ENCODE measurements at places on chromosomes 3 and 15.

DNA sequence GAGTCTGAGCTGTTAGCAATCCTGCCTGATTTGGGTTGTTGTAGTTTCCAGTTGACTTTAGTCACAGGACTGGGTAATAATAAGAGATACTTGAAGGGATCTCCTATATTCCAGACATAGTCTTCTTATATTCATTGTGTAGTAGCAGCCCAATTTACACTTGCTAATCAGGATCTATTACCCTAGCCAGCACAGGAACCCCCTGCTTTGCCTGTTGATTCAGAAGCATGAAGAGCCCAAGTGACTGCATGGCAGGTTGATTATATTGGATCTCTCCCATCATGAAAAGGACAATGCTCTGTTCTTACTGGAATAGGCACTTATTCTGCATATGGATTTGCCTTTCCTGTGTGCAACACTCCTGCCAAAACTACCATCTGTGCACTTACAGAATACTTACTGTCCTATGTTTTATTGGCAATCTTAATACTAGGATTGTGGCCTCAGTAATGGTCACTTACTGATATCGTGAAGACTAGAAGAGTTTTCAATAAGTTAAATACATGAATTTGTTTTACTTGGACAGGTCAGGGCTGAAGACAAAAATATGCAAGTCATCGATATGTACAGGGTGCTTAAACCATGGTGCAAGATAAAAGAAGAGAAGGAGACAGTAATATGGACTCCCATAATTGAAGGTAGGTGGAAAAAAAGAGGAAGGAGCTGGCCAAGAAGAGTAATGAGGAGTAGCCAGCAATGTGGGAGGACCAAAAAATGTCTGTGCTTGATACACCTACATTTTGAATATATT, 304.1 kb downstream of the MCTP2 start:
- DNase-seq: no peak

DNA sequence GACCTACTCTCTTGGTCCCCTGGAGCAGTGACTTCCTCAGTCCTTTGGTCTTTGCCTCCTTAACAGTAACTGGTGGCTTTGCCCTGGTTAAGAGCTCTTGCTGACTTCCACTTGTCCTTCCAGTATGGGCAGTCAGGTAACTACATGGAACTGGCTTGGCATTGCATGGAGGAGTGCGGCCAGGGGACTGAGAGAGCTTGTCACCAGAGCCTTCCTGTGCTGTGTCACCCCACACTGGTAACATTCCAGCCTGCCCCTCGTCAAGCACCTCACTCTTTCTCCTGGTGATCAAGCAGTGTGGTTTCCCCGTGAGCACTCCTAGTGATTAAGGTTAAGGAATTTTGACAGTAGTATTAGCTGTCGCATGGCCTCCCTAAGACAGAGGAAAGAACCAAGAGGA, 19.3 kb upstream of the SNX22 start:
- no peak for DNase-seq

- no peak for DNase-seq
Measured at GRCh38 chr15:72570059-72570458, 84.4 kb upstream of the GOLGA6B start.

- DNase-seq: no peak
Measured at GRCh38 chr3:45659661-45660566, 29.3 kb upstream of the SACM1L start.

DNA sequence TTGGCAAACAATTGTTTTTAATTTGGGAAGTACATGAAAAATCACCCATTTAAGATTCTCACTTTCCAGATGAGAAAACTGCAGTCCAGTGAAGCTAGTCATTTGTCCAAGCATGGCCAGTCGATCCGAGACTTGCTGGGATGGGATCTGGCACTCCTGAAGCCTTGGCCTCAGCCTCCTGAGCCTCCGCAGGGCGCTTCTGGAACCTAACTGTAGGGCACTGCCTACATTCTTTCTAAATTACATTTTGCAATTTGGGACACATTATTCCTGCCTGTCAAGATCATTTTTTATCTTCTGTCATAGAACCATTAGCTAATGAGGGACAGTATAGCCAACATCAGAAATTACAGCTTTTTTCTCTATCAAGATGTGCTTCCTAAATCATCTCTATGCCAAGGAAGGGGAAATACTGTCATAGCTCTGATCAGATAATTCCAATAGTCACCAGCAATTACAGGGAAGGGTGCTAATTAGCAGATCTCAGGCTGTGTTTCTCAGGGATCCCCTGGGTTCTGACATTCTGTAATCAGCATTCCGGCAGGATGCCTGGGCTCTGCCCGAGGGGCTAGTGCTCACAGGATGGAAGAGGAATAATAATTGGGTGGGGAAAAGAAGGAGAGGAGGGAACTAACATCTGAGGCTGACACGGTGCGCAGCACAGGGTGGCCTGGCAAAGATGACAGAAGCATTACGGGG, 28.3 kb downstream of the ANAPC13 start:
- no peak for DNase-seq

GRCh38 chr15:43449981-43450380, 43.0 kb downstream of the TP53BP1 start:
- DNase-seq: no peak

- no peak for DNase-seq
Measured at GRCh38 chr3:126304704-126305103, 52.5 kb downstream of the KLF15 start.

GRCh38 chr15:82875411-82876003, 66.1 kb downstream of the WHAMM start:
- DNase-seq: no peak

DNA sequence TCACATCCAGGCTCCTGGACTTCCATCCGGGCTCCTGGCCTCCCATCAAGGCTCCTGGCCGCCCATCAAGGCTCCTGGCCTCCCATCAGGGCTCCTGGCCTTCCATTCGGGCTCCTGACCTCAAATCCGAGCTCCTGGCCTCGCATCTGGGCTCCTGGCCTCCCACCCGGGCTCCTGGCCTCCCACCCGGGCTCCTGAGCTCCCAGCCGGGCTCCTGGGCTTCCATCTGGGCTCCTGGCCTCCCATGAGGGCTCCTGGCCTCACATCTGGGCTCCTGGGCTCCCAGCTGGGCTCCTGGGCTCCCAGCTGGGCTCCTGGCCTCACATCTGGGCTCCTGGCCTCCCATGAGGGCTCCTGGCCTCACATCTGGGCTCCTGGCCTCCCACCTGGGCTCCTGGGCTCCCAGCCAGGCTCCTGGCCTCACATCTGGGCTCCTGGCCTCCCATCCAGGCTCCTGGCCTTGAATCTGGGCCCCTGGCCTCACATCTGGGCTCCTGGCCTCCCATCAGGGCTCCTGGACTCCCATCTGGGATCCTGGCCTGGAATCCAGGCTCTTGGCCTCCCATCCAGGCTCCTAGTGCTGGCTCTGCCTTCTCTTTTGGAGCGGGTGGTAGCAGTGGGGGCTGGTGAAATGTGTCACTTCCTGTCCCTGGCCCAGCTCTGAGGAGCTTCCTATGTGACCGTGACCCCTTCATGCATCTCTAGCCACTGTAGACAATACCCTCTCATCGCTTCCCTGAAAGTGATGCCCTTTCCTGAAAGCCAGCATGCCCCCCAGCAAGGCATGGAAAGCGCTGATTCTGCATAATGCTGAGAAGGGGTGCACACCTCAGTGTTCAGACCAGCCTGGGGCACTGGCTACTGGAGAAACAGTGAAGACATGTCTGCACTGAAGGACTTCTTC, 62.7 kb upstream of the BLM start:
- DNase-seq: no peak

- no peak for DNase-seq
Measured at GRCh38 chr3:60598671-60599070, 652.6 kb downstream of the FHIT start.

GRCh38 chr3:188191460-188191859, 37.5 kb downstream of the LPP start:
- DNase-seq: no peak

DNA sequence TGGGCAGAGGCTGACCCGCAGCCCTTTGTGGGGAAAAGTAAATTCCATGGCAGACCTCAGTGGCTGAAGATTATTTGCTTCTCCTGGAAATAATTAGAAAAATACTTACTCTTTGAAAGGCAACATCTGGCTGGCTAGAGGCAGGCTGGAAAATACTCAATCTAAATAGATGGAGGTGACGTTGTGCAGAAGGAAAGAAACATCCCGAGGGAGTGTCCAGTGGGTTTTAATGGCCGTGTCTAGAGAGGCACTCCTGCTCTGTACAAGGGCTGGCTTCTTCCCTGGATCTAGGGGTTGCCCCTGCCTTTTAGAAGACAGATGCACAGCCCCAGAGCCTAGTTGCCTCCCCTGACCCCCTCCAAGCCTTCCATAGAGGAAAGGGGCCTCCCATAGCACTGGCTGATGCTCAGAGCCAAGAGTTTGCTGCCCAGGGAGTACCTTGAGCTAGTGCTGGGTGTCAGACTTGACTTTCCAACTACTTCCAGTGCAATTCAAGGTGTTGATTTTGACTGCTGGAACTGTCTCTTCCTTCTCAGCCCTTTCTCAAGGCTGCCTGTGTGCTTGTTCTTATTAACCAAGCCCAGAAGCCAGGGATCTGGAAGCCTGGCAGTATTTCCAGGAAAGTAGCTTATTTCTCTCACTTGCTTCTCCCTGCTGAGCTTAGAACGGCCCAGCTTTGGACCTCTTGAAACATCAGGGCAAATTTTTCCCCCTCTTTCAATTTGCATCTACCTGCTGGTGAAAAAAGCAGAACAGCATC, 27.4 kb downstream of the CGNL1 start:
- no peak for DNase-seq

DNA sequence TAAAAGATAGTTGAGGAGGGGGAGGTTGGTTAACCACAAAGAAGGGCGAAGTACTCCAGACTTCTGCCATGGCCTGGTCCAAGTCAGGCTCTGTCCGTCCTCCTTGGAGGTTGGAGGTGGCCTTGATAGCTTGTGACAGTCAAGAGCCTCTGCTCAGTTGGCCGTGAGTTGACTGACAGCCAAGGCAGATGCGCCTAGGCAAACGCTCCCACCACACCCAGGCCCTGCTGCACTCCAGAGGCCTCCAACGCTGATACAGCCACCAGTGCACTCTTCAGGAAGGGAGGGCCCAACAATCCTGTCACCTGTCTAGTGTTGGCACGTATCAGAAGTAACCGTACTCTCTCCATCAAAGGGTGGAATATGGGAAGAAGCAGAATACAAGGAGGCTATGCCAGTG, 9.3 kb downstream of the RBPMS2 start:
- DNase-seq: no peak

- DNase-seq: no peak
Measured at GRCh38 chr3:159800434-159801155, 188.0 kb upstream of the IL12A start.

- no peak for DNase-seq
Measured at GRCh38 chr3:142999881-143000280, 1.5 kb upstream of the U2SURP start.

GRCh38 chr3:57864853-57865252, 108.7 kb downstream of the SLMAP start:
- DNase-seq: no peak

GRCh38 chr15:35481992-35482391, 64.0 kb downstream of the DPH6 start:
- no peak for DNase-seq

- DNase-seq: no peak
Measured at GRCh38 chr15:66661432-66662096, 40.5 kb upstream of the SMAD6 start.

DNA sequence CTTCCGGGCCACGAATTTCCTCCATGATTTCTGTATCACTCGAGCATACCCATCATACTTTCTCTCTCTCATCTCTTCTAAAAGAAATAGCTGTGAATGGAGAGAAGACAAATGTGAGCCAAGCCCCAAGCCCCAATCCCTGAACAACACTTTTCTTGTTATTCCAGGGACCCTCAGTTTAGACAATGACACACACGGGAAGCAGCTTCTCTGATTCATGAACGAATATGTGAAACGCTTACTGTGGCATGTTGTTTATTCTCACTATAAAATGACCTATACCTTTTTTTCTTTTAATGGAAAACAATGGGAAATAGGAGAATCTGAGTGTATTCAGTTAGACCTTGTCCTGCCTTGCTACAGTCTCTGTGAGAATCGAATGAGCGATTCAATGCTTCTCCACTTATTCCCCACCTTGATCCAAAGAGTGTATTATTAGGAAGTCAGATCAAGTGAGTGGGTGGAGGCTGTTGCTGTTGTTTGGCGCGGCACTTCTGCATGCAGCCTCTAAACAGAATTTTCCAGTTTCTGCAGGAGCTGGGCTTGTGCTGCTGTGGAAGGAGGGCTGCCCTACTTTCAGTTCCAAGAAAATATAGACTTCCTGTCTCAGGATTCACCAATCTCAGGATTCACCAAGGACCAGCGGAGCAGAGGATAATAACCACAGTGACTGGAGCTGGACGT, 32.4 kb upstream of the LDHAL6B start:
- no peak for DNase-seq

GRCh38 chr3:177358091-177358976, 161.1 kb upstream of the TBL1XR1 start:
- peak; percentile 35 for DNase-seq

DNA sequence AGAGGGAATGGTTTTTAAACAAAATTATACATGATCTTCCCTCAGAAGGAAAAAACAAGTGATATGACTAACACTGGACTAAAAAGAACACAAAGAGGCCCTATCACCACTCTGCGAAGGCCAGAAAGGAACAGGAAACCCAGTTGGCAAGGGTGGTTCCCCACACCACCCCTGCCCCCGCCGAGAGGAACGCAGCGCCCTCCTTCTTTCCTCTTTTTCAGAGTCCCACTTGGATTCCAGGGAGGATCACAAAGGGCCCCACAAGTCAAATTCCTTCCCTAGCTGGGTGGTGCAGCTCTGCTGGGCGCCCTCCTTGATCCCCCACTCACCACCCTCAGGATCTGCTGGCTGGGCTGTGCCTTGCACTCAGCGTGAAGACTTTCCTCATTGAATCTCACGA, 29.8 kb downstream of the PLA1A start:
- no peak for DNase-seq

DNA sequence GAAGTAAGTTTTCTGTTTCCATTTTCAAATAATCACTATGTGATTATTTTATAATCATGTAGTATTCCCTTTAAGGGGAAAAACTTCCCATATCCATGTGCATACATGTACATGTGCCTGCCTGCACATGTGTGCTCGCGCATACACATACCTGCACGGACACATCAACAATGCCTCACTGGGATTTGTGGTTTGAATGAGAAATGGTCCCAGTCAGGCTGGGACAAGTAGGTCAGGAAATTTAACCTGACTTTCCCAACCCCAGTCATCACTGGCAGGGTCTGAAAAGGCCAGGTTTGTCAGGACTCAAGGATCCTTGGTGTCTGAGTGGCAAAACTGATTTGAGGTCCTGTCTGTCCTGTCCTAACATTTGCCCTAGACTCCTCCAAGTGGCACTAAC, 109.3 kb upstream of the MRPS22 start:
- DNase-seq: no peak
